ENCODE measurements at places on chromosomes 4 and X.

GRCh38 chr4:113008716-113009115, 40.7 kb upstream of the ANK2 start:
- DNase-seq = no peak

DNA sequence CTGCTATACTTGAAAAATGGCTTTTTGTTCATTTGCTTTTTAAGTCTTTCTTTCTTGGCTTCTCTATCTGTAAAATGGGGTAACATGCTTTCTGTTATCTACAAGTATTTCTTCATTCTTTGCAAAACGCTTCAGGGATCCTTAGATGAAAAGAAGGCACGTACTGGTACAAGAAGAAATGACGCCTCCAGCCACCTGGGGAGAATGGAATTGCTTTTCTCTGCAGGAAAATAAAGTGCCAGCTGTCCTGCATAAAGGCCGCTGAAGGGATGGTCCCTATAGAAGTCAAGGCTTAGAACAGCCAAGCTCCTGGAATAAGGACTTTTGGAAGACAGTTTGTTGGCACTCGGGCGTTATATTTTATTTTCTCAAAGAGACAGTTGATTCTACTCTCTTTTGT, 210.8 kb upstream of the RASGEF1B start:
- DNase-seq = no peak

GRCh38 chr4:123556526-123556925, 159.9 kb downstream of the SPRY1 start:
- no peak for DNase-seq

DNA sequence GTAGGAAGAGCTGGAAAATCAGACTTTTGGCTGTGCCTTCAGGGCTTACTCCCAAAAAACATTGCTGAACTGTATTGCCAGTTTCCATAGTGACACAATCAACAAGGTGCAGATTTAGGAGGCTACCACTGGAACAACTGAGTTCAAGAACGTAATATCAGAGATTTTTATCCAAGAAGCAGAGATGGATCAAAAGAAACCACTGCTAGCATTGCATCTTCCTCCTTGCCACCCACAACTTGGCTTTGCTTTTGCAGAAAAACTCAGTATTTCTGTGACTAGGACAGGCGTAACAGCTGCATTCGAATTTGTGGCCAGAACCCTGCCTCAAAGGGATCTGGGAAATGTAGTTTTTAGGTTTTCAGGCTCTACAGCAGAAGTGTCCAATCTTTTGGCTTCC, 27.8 kb upstream of the WDFY3 start:
- DNase-seq = peak; percentile 22

DNA sequence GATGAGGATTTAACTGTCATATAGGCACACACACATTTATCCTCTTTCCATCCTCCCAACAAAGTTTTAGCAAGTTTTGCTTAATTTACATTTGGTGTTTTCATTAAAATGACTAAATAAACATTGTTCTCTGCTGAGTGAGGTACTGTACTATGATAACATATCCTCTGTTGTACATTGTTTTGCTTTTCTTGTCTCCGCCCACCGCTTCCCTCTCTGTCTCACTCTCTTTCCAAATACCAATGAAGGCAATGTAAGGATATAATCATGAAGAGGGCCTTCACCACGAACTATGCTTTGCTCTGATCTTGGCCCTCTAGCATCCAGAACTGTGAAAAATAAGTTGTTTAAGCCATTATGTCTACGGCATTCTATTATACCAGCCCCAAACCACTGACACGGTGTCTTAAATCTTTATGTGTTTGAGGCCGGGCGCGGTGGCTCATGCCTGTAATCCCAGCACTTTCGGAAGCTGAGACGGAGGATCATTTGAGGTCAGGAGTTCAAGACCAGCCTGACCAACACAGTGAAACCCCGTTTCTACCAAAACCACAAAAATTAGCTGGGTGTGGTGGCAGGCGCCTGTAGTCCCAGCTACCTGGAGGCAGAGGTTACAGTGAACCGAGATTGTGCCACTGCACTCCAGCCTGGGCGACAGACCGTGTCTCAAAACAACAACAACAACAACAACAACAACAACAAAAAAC, 65.3 kb downstream of the HPRT1 start:
- no peak for DNase-seq

- DNase-seq = no peak
These were observed 9.6 kb upstream of the OTUD4 start for GRCh38 chr4:145189981-145190380.

- peak; percentile 16 for DNase-seq
These were observed 296.1 kb downstream of the TLL1 start for GRCh38 chr4:166169111-166169510.

DNA sequence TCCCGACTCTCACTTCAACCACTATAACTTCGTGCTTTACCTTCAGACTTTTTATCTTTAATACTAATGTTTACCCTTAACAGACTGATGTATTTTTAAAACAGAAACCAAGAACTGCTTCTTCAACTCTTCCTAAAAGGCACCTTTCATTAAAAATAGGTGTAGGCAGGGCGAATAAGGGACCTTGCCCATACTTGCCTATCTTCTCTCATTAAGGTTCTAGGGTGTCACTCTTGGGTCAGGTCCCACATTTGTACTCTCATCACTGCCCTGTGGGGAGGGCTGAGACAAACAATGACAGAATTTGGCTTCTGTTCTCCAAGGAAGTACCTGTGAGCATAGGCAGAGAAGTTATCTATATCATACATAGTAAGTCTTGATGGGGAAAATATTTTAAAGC, 69.7 kb downstream of the ANKRD50 start:
- DNase-seq = no peak

- DNase-seq = no peak
These were observed 578.9 kb upstream of the FAT1 start for GRCh38 chr4:187302457-187303150.

GRCh38 chr4:88771883-88772450, 74.3 kb upstream of the NAP1L5 start:
- no peak for DNase-seq

- no peak for DNase-seq
These were observed 16.6 kb upstream of the DDIT4L start for GRCh38 chr4:100206850-100207249.

GRCh38 chr4:152590179-152591031, 54.5 kb upstream of the FBXW7 start:
- DNase-seq = no peak

- DNase-seq = no peak
These were observed 1882.9 kb upstream of the AGA start for GRCh38 chr4:179325181-179325580.

DNA sequence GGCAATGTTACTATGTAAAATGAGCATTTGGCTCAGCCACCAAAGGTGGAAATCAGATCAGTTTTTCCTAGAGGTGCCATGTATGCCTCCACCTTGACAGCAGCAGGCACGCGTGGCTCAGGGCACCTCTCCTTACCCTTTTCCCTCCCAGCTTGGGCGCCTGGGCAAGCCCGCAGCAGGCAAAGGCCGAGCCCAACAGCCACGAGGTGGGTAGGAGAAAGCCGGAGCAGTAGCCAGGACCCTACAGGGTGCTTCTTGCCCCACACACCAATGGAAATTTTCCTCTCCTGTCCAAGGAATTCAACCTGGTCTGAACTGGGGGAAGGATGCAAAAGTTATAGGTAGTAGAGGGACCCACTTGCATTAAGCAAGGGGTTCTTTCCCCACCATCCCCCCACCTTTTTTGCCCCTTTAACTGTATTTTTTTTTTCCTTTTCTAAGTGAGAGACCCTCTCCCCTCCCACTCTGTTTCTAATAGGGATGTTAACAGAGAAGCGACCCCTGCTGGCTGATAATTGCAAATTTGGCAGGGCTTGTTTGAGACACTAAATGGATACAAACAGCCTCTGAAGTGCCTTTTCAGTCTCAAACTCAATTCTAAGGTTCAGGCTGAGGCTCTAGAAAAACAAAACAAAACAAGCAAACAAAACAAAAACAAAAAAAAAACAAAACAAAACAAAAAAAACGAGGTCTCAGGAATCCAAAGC, 895.1 kb downstream of the PCDH18 start:
- DNase-seq = peak; percentile 44

DNA sequence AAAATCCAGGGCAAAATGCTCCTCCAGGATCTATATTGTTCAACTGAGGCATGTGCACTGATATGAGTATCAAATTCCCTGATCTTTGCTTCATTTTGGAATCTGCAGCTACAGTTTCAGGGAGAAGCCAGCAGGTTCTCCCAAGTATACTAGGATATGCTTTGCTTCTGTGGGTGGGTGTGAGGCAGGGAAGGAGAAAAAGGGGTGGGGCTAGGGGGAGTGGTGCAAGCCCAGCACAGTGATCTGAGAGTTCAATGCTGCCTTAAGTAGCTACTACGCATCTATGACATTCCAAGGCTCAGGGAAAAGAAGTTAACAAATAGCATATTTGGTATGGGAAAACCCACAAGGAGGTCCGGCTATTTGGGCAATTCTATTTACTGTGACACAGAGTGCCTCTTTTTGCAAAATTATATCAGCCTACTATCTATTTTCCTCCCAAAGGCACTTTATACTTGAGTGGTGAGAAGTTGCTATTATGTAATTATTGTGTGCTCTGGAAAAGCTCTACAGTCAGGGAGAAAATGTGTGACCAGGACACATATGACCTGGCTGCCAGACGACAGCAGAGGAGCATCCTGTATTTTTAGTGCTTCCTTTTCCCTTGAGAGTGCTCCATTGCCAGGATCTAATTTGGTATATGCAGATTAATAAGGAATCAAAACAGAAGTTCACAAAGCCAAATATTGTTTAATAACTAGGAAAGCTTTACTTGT, 162.0 kb downstream of the RNF150 start:
- peak; percentile 9 for DNase-seq

DNA sequence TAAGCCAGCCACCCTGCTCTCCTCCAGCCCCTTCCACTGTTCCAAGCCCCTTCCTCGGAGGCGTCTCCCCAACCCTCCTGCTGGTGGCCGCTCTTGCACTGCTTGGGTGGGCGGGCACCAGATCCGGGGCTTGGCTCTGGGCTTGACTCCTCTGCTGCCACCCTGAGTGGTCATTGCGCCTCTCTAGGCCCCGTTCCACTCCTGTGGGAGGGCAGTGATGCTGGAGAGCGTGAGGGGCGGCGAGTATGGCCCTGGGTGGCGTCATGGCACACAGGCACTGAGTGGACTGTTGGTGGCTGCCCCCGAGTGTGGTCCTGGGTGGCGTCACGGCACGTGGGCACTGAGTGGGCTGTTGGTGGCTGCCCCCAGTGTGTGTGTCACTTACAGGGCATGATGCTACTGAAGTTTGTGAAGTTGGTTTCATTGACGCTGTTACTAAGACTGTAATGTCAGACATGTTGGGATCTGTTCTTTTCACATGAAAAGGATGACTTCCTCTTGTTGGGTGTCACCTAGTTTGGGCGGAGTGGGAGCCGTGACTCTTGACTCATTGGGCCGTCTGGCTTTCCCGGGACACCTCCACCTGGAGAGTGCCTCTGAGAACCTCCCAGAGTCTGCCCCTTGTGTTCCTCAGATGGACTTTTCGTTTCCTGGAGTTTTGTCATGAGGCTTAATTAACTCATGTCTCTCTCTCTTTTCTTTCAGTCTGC, 55.9 kb upstream of the HGFAC start:
- DNase-seq = no peak

DNA sequence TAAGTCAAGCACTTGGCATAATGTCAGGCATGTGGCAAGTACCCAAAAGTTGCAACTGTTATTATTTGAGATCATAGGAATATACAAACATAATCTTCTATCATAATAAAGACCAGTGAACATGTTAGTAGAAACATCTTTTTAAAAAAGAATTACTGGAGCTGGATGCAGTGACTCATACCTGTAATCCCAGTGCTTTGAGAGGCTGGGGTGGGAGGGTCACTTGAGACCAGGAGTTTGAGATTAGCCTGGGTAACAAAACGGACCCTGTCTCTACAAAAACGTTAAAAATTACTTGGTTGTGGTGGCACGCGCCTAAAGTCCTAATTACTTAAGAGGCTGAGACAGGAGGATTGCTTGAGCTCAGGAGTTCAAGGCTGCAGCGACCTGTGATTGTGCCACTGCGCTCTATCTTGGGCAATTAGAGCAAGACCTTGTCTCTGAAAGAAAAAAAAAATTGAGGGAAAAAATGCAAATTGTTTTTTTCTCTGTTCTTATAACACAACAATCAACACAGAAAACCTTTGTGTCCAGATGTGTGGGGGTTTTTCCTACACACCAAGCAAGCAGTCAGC, 284.3 kb downstream of the ARHGAP10 start:
- no peak for DNase-seq

GRCh38 chrX:1700757-1701156, 85.9 kb downstream of the ASMT start:
- no peak for DNase-seq
